ENCODE measurements at places on chromosomes 2 and 18.

DNA sequence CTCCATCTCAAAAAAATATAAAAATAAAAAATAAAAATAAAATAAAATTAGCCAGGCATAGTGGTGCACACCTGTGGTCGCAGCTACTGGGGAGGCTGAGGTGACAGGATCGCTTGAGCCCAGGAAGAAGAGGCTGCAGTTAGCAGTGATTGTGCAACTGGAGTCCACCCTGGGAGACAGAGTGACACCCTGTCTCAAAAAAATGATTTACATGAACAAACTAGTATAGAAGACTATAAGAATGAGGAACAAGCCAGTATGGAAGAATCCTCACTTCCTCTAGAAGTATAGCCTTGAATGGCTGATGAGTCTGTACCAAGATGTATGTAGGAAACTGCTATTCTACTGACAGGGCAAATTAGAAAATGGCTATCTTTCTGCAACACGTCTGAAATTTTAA, 10.9 kb downstream of the YES1 start:
- peak; percentile 61 for DNase-seq

DNA sequence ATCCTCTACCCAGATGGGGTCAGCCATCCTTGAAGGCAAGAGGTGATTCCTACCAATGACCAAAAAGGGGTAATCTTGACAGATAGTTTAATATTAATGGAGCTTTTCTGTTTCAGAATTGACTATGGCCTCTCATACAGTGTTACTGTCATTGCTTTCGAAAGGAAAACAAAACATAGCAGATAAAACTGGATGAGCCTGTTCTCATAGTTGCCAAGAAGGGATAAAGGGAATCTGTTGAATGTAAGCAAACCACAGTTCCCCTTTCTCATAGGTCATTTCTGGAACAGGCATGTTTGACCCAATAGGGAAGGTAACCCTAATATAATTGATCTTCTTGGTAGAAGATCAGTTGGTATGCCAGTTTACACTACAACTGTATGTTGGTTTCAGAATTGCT, 1.6 kb downstream of the RAB27B start:
- no peak for DNase-seq

DNA sequence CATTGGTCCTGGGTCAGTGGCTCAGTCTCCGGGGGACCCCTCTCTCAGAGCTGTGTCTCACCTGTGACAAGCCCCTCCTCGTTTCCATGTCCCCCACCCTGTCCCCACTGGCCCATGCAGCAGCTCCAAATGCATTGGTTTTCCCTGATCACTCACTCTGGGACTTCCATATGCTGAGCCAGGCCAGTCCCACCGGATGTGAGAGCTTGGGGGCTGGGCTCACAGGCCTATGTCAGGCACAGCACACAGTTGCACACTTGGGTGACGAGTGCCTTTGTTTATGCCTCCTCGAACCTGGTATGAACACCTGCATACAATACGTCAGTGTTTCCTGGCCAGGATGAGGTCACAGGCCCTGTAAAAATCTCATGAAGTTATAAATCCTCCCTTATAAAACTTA, 232.5 kb downstream of the TFCP2L1 start:
- DNase-seq, result no peak

- no peak for DNase-seq
These were observed 295.2 kb downstream of the PARD3B start for GRCh38 chr2:204840504-204840903.

DNA sequence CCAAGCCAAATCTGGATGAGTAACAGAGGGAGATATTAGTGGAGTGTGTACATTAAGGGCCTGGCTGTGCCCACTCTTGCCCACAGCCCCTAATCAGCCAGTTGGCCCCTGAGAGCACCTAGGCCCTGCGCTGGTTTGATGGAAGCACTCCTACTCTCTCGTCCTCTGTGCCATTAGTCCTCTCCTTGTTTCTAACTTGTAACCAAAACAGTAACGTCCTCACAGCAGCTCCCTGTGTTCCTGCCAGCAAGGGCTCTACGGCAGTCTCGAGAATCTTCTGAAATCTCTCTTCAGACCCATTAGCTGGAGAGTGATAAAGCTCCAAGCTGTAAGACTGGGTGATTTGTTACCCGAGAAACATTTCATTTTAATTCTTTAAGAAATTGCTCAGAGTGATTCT, 76.1 kb downstream of the LRRC30 start:
- no peak for DNase-seq

DNA sequence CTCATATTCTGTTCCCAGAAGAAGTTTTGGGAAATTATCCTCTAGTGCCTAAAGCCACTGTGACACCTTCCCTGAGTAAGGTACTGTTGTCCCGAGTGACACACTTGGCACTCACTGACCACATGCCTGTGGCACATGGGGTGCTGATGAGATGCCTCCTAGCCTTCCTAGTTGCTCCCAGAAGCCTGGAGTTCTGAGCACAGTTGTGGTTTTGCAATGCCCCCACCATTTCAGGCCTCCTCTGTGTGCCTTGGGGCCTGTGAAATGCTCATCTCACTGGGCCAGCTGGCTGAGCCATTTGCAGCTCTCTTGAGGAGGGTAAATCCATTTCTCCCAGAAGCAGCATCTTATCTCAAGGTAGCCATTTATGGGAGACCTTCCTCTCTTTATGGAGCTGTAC, 91.8 kb downstream of the DGKD start:
- DNase-seq, result no peak

DNA sequence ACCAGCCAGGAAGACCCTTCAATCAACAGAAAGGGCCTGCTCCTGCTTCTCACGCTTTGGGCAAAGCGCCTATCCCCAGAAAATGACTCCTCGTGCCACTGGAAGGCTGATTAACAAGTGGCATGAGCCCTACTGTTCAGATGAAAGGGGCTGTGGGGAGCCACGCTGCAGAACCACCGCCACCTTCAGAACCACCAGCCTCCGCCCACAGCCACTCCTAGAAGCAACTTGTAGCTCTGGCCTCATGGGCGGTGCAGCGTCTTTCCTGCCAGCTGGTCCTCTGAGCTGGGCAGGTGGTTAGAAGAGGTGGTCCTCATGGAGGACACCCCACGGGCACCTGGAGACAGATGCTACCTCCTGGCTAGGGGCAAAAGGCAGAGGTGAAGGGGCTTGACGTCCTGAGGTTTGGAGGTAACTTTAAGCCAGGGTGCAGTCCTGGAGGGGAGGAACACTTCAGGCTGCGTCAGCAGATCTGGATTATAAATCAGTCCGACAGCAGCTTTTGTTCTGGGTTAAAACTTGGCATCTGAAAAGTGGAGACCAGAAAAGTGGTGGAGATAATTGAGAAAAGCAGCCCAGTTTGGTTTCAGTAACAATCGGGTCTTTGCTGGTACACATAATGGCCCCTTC, 861 bp upstream of the SEMA4C start:
- no peak for DNase-seq

DNA sequence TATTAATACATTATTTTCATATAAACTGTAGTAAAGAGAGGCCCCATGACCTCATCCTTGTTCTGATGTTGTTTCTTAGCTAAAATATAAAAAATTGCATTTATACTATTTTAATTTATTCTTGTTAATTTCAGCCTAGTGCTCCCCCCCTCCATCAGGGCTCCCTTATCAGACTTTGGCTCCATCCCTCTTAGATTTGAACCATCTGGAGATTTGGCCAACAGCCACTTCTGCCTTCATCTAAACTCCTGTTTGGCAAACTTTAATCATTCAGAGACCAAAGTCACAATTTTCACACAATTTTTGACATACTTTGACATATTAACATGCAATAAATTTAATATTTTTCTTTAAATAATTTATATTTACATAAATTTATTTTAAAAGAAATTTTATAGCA, 569.3 kb downstream of the TDRD15 start:
- DNase-seq, result no peak

All from inflammatory macrophage treated with lipopolysaccharide for 4 hours (primary cell).